ENCODE measurements at places on chromosomes 2 and 18. TPM values are rescaled to one million over a fixed set of nuclear protein-coding genes. Genes with fewer than 3 reads are reported as not detected.

Gene SPC25
- total RNA-seq, result 0.28 TPM

Gene INO80C
- total RNA-seq, result 9.3 TPM

Gene CDH19
- total RNA-seq, result 0.93 TPM

Gene COLEC11
- 6.1 TPM for total RNA-seq
